ENCODE measurements at places on chromosomes 6 and 20.

- no peak for DNase-seq
These were observed 22.2 kb upstream of the MRPS10 start for GRCh38 chr6:42239736-42240375.

DNA sequence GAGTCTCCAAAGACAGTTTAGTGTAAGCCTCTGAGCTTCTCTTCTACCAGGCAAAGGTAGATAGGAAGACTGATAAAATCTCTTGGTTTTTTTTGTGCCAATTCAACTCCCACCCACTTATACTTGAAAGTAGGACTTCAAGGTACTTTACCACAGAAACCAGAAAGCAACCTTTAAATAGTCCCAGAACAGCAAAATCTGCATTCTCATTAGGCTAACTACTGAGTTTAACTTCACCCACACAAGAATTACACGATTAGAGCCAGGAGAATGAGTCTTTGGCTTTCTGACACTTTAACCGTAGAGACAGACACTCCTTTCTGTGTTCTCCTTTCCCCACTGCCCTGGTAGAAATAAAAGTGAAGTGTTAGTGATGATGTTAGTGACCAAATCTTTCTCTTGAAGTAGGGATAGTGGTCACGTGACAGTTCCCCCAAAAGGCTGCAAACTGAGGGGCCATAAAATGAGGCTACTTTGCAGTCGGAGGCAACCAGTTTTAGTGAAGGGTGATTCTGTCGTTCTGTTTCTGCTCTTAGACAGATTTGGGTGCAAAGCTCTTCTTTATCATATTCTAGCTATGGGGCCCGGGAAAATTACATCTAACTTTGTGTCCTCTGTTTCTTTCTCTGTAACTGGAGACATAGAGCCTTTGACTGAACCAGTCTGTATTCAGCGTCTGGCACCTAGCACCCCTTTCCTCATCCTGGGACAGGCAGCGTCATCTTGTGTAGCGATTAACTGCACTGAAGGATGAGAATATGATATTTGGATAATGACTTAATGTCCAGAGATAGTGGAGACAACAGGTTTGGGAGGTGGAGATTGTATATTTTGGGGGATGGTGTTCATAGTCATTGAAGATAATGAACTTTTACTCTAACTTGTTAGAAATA lies 206.4 kb upstream of the CITED2 start:
- DNase-seq: no peak

GRCh38 chr6:30601815-30602641 lies 15.0 kb downstream of the PPP1R10 start:
- no peak for DNase-seq

DNA sequence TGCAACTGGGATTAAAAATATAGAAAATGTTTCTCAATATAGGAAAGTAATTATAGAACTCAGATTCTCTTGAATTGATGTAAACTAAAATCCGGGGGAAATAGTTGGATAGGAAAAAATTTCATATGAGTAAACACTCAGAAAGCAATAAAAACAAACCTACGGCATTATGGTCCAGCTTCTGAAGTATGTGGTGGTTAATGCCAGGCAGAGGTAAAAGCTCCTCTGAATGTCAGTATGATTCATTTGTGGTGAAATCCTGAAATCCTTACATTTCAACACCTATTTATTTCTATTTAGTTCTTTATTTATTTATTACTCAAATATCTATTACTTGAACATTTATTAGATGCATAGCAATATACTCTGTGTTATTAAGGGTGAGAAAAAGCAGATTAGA lies 145.1 kb downstream of the RIMS1 start:
- no peak for DNase-seq

DNA sequence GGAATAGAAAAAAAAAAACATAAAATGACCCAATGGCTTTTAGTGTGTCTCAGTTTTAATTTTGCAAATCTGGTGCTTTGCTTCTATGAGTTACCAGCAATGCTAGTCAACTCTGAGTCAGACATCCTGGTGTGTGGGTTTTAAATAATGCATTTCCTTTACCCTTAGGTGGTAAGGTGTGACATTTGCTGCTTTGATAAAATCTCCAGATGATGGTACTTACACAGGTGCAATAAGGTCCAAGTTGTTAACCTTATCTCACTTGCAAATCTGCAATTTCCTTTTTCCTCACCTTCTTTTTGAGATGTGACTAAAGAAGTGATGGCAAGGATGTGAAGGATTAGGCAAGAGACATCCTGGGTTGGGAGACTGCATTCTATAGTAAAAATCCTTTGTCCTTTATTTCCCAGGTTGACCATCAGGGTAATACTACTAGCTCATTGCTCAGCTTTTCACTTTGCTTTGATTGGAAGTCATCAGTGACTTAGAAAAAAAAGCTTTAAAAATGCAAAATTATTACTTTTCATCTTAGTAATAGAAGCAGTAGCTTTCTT lies 818.5 kb upstream of the FLRT3 start:
- no peak for DNase-seq

- no peak for DNase-seq
These were observed 295.6 kb downstream of the SYNE1 start for GRCh38 chr6:152341596-152341995.

- no peak for DNase-seq
These were observed 3.2 kb upstream of the EEF1A2 start for GRCh38 chr20:63501818-63502670.

DNA sequence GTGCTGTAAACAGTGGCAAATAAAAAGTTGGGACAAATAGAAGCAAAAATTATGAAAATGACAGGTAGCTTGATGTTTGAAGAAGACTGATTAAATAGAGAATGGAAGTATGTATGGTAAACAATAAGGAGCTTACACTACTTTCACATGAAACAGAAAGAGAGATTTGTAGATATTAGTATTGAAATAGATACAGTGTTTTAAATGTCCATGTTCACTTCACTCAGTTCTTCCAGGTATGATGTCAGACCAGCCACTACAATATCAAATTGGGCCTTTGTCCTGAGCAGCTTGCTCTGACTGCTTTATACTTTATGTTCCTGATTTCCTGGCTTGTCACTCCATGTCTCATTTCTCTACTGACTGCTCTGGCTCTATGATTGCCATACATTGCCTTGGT lies 107.5 kb downstream of the CENPW start:
- DNase-seq: no peak

- peak; percentile 84 for DNase-seq
These were observed 227.2 kb upstream of the SULF2 start for GRCh38 chr20:48012401-48012974.

Data from AG04449 (cell line).